Smooth muscle cell of the umbilical artery (primary cell): ENCODE measurements at places on chromosomes 13 and 19. TPM values are rescaled to one million over a fixed set of nuclear protein-coding genes. Genes with fewer than 3 reads are reported as not detected.

CD22 gene
- total RNA-seq = 0.55 TPM in 1 of 2 replicates, not detected in the other

FAM174C gene
- 23.8 and 45.4 TPM in 2 replicates for total RNA-seq

PRSS57 gene
- not detected in 2 replicates for total RNA-seq

ATP8A2 gene
- total RNA-seq = under 0.01 and 0.05 TPM in 2 replicates

MBD3L2 gene
- not detected in 2 replicates for total RNA-seq
